NCI-H187 (cell line): ENCODE measurements at places on chromosomes 13 and 19.
A peak's percentile ranks its signal among the peaks of the same experiment; 100 is the strongest.

DNA sequence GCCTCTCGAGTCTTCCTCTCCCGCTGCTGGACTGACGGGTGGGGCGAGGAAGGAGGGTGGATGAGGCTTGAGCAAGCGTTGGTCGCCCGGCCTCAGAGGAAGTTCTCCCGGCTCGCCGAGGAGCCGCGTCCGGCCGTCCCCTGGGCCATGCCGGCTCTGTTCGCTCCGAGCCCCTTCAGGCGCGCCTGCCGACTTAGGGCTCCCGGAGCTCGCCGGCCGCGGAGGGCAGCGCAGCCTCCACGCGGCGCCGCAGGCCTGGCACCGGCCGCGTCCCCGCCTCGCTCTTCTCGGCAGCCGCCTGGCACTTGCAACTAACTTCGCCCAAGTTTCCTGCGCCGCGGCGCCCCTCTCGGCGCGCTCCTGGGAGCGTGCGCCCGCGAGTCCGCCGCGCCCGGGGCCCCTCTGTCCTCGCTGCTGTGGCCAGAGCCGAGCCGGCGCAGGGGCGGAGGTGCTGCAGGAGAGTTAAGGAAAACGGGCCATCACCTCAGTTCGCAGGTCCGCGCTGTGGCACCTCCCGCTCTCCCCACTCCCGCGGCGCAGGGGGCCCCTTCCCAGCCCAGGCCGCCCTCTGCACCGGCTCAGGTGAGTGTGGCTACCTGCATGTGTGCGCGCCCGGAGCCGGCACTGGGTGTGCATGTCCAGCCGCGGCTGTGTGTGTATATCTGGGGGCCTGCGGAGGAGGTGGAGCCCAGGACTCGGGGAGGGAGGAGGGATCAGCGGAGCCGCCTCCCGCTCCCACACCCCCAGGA lies 641 bp upstream of the SOX21 start:
- DNase-seq: no peak

GRCh38 chr13:23955064-23955463 lies 57.8 kb upstream of the C1QTNF9B start:
- no peak for DNase-seq

GRCh38 chr13:96816874-96817273 lies 177.4 kb downstream of the OXGR1 start:
- DNase-seq: peak; percentile 88

DNA sequence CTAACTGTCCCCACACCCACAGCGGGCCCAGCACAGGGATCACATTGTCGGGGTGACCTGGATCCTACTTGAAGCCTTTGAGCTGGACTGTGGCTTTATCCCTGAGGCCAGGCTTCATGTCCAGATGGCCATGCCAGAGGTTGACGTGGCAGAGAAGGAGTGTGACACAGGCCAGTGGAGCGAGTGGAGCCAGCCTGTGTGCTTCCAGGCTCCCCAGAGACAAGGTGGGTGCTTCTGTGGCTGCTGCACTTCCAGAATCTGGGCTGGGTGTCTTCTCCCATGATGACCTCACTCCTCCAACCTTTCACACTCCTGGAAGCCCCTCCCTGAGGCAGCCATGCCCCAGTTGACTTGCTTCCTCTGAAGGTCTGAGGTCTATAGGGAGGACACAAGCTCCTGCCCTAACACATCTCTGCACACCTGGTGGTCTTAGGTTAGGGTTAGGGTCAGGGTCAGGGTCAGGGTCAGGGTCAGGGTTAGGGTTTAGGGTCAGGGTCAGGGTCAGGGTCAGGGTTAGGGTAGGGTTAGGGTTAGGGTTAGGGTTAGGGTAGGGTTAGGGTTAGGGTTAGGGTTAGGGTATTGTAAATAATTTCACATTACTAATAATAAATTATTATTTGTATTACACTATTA lies 13.1 kb upstream of the MZF1 start:
- DNase-seq: no peak

GRCh38 chr19:30669329-30670010 lies 297.3 kb downstream of the ZNF536 start:
- no peak for DNase-seq

- DNase-seq: no peak
Observed at GRCh38 chr13:97004886-97005285, 10.6 kb upstream of the OXGR1 start.

DNA sequence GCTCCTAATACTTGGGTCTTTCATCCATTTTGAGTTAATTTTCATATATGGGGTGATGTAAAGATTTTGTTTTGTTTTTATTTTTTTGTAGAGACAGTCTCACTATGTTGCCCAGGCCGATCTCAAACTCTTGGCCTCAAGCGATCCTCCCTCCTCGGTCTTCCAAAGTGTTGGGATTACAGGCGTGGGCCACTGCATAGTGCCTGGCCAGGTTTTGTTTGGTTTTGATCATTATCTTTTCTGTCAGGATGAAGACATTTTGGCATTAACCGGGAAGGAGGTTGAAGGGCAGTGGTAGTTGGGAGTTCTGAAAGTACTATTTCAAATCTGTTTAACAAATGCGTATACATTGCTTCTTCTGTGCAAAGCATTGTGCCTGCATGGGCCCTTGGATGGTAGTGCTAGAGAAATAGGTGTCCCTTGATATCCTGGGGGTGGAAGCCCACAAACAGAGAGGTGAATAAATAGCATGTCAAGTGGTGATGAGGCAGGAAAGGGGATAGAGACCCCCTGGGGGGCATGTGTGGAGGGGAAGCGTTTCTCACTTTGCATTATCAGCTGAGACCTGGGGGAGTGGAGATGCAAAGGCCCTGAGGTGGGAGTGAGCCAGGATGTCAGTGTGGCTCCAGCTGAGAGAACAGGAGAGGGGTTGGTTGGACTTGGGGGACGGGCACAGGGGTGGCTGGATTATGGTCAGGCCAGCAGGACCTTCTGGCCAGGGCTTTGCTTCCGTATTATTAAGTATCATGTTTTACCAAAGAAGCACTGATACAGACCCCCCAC lies 41.4 kb downstream of the GATAD2A start:
- no peak for DNase-seq

GRCh38 chr19:11268783-11269267 lies 6.5 kb upstream of the DOCK6 start:
- DNase-seq: no peak

DNA sequence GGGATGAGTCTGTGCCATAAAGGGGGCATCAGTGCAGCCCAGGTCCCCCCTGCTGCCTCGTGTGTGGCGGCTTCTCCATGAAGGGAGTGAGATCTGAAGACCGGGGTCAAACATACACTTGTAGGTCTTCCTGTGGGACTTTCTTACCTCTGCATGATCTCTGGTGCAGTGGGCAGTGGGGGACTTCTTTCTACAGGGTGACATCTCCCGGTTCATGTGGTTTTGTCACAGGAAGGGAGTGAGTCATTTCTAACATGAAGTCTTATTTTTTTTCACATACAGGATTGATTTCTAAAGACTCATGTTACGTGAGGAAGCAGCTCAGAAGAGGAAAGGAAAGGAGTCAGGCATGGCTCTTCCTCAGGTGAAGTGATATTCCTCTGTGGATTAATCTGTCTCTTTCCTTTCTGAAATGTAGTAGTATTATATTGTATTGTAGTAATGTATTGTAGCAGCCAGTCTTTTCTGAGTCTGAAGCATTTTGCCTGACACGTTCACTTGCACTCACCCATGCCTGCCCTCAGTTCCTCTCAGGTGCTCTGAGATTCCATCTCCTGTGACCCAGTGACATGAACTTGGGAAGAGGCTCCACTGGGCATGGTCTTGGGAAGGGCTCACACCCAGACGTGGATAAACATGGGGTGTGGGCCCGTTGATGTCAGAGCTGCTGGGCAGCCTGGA lies 15.7 kb downstream of the ZNF808 start:
- DNase-seq: no peak

- DNase-seq: no peak
Observed at GRCh38 chr19:55053735-55054134, 9.2 kb downstream of the RDH13 start.

DNA sequence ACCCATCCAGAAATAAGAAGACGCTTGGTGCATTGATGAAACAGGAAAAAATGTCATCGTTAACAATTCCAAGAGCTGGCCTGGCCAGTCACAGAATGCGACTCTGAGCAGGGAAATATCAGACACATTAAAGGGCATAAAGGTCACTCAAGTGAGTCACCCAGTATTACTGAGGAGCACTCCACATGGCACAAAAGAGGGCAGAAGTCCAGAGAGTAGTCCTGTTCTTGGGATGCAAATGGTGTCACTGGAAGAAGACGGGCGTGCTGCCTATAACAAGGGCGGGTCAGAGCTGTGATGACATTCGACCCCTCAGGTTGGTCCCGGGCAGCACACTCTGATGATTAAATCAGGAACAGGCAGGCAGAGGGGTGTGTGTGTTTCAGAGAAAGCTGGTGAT lies 720.3 kb downstream of the UQCRFS1 start:
- no peak for DNase-seq

DNA sequence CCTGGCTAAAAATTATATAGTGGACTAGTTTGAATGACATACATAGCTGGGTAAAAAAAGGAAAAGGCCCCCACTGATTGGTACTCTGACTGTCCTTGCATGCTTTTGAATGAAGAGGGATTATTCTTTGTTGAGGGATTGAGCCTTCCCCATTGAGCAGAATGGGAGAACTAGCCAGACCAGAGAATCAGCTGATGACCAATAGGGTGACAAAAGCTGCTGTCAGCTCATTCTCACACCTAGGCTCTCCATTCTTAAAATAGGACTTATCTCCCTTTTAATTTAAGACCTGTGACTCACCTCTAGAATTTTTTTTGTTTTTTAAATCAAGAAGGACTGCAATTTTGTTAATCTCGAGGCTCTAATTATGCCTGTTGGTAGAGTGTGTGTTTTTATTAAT lies 79.3 kb downstream of the CRYL1 start:
- no peak for DNase-seq

DNA sequence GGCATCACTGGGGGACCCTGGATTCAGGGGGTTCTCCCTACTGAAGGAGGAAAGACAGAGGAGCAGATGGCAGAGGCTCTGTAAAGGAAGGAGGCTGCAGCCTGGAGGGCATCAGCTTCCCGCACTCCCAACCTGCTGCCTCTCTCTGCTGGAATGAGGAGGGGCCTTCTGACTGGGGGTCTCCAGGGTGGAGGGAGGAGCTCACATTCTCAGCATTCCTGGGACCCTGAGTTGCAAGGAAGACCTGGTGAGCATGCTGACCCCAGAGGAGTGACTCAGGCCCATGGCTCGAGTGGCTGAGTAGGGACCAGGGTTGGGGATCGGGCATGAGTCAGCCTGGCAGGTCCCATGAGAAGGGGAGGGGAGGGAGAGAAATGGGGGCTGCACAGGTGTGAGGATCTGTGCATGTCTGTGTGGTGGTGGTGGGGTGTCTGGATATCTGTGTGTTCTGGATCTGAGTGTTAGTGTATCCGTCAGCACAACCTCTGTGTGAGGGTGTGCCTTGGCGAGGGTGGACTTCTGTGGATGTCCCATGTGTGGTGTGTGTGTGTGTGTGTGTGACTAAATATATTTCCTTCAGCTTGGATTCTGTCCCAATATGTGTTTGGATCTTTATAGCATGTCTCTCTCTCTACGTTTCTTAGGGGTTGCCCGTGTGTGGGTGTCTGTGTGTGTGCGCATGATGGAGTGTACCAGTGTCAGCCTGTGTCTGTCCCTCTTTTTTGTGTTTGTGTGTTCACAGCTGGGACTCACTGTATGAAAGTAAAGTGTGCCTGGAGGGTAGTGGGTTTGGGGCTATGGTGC lies 4.6 kb downstream of the AXL start:
- no peak for DNase-seq

DNA sequence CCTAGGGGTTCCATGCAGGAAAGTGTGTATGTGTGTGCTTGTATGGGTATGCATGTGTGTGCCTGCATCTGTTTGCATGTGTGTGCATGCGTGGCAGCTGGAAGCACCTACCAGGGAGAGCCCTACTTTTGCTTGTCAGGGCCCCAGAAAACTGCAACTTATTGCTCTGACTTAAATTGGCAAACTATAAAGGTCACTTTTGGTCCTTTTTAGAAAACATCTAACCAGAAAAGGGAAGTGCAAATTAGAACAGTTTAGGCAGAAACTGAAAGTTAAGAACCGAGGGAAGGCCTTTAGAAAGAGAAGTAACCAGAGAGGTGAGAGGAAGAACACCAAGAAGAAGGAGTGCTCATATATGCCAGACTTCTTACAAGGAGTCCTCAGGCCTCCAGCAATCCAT lies 32.5 kb downstream of the DLEU7 start:
- no peak for DNase-seq

GRCh38 chr19:15640294-15640903 lies at the start of gene CYP4F3:
Gene CYP4F3 (plus strand): TSS chr19:15640897. CDS start chr19:15641416, 519 bp downstream.
- no peak for DNase-seq

GRCh38 chr13:79637133-79637763 lies 156.3 kb downstream of the NDFIP2 start:
- DNase-seq: no peak

- no peak for DNase-seq
Observed at GRCh38 chr19:42140125-42140754, 8.0 kb upstream of the POU2F2 start.

DNA sequence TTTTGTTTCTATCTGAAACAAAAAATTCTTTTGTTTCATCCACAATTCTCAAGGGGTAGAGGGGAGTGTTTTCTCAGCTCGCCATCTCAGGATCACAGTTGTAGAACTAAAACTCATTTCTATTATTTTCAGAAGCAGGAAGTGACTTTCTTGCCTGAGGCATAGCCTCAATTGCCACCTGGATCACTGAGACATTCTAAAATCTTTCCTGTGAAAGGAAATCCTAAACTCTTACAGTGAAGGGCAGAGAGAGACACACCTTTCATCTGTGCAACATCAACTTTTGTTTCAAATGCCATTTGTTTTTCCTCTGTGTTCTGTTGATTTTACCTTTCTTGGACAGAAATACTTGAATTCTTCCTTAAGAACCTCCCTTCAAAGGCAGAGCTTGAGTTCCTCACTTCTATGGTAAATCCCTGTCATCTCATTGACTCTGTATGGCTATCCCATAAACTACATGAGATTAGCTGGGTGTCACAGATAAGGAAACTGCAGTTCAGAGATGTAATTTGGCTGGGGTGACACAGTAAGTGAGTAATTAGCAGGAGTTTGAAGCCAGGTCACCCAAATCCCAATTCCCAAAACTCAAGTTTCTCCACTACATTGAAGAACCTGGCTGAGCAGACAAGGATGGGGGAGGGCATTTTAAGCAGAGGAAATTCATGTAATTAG lies 224.4 kb upstream of the HTR2A start:
- no peak for DNase-seq

DNA sequence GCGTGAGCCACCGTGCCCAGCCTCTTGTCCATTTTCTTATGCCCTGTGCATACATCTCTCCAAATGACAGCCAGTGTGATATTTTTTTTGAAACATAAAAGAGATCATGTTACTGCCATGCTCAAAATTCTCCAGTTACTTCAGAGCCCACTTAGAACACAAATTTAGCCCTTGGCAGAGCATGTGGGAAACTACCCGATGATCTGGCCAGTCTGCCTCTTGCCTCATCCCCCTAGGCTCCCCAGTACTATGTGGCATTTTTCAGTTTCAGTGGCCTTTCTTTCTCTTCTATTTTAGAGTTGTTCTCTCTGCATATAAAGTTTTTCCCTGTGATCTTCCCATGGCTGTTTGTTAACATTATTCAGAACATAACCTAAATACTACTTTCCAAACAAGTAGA lies 323.0 kb downstream of the GPC5 start:
- no peak for DNase-seq
